Smooth muscle cell of the brain vasculature (primary cell): ENCODE measurements at places on chromosomes 2 and 18.

DNA sequence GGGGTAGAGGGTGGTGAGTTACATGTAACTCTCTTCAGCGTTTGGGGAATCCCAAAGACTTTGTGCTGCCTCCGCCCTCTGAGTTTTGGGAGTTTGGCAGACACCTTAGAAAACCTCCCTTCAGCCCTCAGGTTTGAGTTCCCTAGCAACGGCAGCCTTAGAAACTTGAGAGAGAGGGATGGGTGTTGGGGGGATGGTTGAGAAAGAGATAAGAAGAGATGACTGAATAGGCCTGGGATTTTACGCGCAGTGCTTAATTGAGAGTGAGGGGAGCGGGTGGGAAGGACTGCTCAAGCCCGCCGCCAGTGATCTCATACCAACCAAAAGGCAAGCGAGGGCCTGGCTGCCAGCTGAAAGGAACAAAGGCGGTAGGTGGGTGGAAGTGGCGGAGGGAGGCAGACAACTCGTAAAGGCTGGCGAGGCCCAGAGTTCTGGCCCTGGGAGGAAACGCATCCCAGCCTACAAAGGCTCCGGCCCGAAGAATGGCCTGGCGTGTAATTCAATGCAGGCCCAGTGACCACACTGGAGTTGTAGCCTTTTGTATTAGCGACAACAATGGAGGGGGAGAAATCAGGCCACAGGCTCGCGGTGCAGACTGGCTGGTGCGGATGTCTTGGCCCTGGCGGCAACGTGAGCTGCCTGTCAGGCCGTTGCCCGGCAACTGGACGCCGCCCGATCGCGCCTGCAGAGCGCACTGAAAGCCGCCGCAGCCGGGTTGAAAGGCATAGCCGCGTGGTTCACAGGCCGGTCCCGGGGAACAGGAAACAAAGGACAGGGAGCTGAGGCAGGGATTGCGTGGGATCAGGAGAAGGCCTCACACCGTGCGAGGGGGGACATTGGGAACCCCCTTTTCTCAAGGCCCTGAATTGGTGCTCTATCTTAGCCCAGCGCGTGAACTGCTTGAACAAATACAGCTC is 39.9 kb upstream of the DARS1 start:
- DNase-seq, result no peak

GRCh38 chr18:7601936-7602335 is 34.8 kb downstream of the PTPRM start:
- DNase-seq, result no peak

GRCh38 chr2:223925106-223925505 is 20.0 kb downstream of the WDFY1 start:
- no peak for DNase-seq

GRCh38 chr2:179017773-179018357 is 32.1 kb downstream of the CCDC141 start:
- DNase-seq, result no peak

- no peak for DNase-seq
Observed at GRCh38 chr2:96773922-96774321, 13.2 kb downstream of the CNNM4 start.

DNA sequence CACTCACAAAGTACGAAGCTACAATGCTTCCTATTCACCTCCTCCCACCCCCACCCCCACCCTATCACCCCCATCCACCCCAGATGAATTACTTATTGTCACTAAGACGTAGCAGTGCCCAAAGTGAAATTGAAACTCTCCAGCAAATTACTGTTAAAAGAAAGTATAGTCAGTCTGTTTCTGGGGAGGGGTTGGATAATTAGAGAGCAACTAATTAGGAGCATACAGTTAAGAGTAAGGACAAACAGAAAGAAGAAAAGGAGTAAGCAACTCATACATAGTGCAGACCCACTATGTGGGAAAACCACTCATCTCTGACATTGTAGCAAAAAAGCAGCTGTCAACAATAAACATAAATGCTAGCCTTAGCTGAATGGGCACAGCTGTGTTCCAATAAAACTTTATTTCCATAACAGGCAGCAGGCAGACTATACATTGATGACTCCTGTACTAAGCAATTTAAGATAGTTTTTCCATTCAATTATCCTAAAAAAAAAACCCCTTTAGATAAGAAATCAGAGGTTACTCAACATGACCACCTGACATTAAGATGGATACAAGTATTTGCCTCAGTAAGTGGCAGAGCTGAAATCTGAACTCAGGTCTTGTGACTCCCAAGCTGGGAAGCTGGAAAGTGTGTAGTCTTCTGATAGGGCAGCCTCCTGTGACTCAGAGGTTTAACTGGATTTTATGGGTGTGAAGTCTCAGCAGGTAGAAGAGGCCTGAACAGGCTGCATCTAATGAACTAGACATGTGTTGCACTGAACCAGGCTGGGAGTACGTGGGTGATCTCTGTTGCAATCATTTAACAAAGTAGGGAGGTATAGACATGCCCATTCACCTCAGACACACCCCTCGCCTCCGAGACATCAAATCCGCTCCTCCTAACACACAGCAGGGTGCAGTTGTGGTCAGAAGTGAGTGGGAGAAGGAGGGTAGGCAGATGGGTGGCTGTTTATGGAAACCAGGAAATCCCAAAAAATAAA is 171.8 kb upstream of the KLF7 start:
- DNase-seq, result no peak

DNA sequence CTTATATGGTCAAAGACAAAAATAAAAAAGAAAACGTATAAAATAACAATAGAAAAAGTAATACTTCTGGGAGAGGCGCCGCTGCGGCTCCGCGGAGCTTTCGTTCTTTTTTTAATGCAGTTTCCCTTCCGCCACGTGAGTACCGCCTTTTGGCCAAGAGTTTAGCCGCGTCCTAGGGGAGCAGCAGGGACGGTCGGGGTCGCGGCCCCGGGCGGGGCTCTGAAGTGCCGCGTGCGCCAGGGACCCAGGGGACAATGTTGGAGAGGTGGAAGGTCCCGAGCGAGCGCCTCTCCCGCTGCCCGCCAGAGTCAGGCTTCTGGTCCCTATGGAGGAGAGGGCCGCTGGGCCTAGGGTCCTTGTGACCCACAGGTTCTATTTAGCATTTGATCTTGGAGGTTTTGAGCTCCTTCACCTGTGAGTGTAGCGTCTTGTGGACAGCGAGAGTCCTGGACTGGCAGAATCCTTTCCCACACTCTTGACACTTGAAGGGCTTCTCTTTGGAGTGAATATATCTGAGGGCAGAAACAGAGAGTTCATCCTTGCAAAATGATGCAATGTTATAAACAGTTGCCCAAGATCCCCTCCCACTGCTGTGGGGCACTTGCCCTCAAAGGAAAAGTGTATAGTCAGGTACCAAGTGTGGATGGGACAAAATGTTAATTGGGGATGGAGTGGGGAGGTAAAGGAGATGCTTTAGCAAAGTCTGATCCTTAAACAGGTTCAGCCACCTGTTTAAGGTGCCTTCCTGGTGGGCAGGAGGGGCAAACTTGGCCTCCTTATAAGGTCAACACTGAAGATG is 6.3 kb downstream of the OSR1 start:
- DNase-seq, result no peak

DNA sequence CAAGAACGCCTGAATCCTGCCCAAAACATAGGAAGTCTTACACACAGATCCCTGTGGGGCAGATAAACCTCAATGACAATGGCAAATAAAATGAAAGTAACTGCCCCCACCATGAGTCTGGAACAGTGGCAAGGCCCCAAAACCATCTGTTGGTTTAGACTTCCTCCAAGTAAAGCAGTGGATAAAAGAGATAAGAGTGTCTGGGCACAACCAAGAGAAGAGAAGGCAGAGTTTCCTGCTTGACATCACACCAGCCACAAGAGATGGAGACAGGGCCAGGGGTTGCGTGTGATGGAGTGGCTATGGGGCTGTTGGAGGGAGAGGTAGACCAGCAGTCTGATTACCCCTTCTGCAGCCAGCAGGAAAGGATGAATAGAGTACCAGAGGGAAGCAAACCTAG is 212.1 kb upstream of the POU3F3 start:
- no peak for DNase-seq

DNA sequence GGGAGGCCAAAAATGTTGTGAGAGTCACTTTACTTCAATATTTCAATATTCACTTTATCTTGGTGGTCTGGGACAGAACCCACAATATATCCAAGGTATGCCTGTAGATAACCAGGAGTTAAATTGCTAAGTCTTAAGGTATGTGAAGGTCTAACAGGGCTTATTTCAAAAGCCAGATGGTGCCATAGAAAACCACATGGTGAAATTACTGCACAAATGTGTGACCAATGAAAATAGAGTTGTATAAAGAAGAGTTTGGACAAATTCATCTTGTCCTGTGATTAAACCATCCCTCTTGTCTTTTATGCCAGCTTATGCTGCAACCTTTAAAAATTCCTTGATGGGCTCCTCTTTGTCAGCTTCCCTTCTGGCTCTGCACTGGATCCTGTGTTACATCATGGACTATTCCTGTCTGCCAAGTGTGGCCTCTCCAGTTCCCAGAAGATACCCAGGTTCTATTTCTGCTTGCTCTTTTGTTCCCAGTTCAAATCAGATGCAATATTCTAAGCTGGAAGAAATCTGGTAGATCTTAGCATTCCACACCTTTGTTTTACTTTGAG is 46.8 kb downstream of the ANTXR1 start:
- no peak for DNase-seq
